ENCODE measurements at places on chromosomes 4 and X.

GRCh38 chrX:10617999-10618351 is 2.4 kb downstream of the MID1 start:
- no peak for DNase-seq

DNA sequence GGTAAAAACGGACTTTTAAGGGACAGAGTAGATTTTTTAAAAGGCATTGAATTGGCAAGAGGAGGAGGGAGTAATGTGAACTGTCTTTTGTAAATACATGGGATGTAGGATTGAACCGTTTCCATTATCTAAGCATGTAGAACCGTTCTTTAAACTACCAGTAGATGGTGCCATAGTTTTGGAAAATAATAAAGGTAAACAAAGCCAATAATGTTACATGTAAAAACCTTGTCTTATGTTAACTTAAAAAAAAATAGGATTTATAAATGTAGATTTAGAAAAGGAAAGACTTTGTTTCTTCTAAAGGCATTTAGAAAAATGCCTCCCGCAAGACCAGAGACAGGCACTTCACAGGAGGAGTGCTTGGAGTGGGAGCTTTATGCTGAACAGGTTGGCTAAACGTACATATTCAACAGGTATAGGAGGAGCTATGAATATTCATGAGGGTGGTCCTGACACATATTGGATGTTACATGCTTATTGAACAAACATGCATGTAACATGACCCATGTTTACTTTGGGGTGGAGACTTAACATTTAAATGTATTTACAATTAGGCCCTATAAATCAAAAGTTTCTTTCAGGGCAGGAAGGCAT is 45.5 kb upstream of the FAM241A start:
- no peak for DNase-seq

DNA sequence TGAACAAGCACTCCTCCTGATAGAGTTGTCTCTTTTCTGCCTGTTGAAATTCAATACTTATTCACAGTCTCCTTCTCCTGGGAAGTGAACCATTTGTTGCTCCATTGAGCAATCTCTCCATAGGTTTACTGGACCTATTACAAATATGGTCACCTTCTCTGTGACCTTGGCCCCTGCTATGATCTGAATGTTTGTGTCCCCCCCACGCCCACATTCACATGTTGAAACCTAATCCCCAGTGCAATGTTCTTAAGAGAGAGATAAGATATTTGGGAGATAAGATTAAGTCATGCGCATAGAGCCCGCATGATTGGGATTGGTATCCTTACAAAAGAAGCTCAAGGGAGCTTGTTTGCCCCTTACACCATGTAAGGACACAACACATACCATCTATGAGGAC is 54.1 kb upstream of the GABRE start:
- no peak for DNase-seq

DNA sequence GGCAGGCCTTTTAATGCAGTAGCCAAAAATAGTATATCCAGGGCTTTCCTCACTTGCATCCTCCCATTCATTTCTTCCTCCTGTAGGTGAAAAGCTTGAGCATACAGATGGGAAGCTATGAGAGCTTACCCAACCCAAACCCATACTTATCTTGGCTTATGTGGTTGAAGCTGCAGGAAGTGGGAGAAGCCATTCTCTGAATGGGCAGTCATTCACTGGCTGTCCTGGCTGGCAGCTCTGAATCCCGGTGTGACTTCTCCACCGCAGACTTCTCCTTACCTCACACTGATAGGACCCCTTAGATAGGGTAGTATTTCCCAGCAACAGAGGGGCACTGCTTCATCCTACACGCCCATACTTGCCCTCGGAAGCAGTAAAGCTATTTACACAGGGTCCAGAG is 125.4 kb downstream of the AMMECR1 start:
- DNase-seq: no peak

GRCh38 chr4:121863799-121864198 is 6.5 kb downstream of the BBS7 start:
- no peak for DNase-seq

DNA sequence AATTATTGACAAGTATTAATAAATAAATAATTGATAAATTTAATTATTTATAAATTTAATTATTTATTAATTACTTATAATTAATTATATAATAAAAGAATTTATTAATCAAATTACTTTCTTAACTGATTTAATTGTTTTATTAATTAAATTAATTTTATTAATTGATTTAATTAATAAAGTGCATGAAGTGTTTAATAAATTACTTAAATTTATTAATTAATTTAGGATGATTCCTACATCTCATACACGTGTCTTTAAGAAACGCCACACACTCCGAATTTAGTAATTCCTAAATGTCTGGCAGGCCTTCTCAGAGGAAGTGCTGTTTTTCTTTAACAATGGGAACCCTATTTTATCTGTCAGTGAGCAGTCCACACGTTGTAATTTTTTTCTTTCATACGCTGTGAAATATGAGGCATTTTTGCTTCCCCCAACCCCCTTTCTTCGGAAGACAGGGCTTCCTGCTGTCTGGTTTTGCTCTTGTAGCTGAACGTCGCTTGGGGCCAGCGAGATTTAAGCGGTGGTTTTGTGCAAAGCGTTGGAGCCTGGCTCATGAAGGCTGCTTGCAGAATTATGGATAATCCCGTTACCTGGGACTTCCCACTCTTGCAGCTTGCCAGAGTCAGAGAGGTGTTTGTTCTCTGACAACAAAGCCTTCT is 46.8 kb downstream of the CRLF2 start:
- no peak for DNase-seq

- no peak for DNase-seq
These were observed 81.9 kb downstream of the REPS2 start for GRCh38 chrX:17028356-17028755.

DNA sequence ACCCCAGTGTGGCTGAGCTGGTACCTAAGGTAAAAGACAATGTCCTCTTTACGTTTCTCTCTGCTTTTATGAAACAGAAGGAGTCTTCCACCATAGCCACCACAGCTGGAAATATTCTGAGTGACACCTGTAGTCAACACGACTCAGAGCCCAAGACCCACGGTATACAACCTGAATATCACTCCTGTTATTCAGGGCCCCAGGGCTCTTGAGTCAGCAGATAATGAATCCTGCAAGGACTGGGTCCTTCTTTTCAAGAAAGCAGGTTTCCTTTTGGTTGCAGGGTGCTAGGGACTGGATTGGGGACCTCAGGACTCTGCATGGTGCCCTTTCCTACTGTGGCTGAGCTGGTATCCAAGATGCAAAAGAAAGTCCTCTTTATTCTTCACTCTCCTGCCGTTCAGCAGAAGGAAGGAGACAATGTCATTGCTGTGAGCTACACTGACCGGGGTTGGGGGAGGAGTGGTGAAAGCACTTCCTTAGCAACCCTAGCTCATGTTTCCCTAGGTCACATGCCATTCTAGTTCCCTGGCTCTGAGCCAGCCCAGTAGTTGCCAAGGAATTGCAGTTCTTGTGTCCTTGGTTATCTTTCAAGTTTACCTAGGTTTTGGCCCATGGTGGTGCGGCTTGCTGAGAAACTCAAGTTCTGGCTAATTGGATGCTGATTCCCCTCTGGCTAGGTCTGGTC is 23.7 kb upstream of the UNC5C start:
- DNase-seq: no peak

DNA sequence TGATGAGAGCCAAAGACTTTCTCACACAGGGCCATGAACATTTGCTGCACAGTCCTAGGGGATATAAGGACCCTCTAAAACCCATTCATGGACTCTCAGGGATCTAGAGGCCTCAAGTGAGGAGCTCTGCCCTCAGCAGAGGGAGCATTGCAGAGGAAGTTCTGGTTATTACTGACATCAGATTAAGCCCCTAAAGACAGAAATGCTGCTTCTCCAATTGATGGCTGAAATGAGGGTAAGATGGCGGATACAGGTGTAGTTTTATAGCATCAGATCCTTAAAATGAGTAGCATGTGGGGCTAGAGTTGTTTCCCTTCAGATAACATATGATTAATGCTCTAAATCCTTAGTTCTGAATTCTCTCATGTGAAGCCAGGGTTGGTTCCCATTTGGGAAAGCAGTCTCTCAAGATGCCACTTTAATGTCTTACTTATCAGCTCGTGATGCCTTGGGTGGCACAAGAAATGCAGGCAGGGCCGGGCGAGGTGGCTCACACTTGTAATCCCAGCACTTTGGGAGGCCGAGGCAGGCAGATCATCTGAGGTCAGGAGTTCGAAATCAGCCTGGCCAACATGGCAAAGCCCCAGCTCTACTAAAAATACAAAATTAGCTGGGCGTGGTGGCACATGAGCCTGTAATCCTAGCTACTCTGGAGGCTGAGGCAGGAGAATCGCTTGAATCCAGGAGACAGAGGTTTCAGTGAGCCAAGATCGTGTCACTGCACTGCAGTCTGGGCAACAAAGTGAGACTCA is 7.9 kb downstream of the RHOH start:
- no peak for DNase-seq

- DNase-seq: no peak
These were observed 922.0 kb upstream of the PABPC4L start for GRCh38 chr4:135123632-135124031.
